Small intestine (tissue), 16 donors: ENCODE measurements at places on chromosomes 7 and 10. TPM values are rescaled to one million over a fixed set of nuclear protein-coding genes. Genes with fewer than 3 reads are reported as not detected.

Gene XRCC2
- polyA plus RNA-seq: 1.9 TPM

Gene PPP3CB
- 43.7 TPM for polyA plus RNA-seq

Gene MACROH2A2
- 45.8 TPM for polyA plus RNA-seq

Gene ASIC3
- 10.7 TPM for polyA plus RNA-seq

Gene GRID2IP
- polyA plus RNA-seq: not detected

Gene RASA4
- 25.3 TPM for polyA plus RNA-seq

Gene LLCFC1
- 0.19 TPM for polyA plus RNA-seq
